ENCODE measurements at places on chromosomes 13 and 19.

GRCh38 chr13:24664726-24665409, 15.3 kb upstream of the ATP12A start:
- peak; percentile 79 for ATAC-seq

- peak; percentile 3 for ATAC-seq
Observed at GRCh38 chr19:7868326-7868670, 5.9 kb downstream of the PRR36 start.

DNA sequence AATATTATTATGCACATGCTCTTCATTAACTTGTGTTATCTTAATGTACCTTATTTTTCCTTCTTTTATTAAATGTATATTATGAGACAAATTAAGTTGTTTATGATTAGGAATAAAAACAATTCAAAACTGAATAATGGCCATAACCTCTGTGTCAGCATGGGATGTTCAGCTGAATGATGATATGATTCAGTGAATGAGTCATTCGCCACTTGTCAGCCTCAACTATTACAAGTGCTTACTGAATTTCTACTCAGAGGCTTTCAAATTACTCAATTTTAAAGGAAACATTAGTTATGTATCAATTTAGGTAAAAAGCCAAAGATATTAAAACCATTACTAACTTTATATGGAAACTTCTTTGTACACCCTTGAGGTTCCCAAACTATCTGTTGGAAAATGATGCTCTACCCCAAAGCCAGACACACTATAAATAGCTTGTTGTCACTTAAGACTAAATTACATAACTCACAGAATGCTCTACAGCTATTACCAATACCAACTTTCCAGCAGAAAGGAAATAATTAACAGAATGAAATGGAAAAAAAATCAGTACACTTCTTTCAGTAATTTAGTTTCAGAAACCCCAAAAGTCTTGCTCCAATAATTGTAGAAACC, 14.4 kb downstream of the LIG4 start:
- ATAC-seq, result no peak

GRCh38 chr19:1901940-1902404, 3.2 kb upstream of the ADAT3 start:
- no peak for ATAC-seq

- ATAC-seq, result peak; percentile 26
Observed at GRCh38 chr19:40687525-40688016, 2.9 kb downstream of the NUMBL start.

DNA sequence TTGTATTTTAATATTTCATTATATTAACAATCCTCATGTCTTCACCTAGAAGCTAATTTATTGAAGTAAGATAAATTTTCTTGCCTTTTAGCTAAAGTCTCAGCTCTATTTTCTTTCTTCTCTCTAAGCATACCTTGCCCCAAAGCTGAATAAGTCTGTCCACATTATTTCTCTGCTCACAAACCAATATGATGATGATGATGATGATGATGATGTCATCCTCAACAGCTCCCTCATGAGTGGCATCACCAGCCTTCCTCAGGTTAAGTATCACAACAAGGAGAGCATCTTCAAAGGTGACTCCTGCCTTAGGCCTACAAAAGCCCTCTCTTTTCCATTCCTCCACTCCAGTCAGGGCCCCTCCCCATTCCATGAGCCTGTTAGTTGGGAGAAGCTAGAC, 31.9 kb upstream of the ATP12A start:
- ATAC-seq, result no peak

- ATAC-seq, result no peak
Observed at GRCh38 chr13:26910754-26911465, 150.3 kb upstream of the GPR12 start.

DNA sequence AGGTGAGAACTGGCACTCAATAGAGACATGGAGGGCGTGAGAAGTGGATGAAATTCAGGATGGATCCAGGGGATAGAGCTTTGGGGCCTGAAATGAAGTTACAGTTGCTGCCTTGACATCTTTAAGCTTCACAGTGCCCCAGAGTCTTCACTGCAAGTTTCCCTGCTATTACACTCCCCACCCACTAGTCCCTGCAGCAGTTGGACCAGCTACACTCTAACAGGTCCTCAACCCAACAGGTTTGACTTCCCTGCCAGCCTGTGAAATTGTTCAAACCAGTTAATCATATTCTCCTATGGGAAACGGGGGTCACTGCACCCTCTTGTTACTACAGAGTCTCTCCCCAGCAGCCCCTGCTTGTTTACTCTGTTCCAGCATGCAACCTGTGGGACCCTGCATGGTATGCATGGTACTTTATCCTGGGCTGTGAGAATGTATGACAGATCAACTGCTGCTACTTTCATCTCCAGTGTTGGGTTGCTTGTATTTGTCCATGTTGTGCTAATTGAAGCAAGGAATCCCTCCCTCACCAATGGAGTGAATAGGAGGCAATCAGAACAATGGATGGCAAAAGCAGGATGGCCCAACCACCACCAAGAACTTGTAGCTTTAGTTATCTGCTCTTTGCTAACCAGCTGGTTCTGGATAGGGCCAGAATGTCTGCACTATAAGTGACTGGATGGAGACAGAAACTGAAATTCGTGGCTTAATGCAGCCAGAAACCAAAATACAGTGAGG, 314.2 kb downstream of the OLFM4 start:
- no peak for ATAC-seq

DNA sequence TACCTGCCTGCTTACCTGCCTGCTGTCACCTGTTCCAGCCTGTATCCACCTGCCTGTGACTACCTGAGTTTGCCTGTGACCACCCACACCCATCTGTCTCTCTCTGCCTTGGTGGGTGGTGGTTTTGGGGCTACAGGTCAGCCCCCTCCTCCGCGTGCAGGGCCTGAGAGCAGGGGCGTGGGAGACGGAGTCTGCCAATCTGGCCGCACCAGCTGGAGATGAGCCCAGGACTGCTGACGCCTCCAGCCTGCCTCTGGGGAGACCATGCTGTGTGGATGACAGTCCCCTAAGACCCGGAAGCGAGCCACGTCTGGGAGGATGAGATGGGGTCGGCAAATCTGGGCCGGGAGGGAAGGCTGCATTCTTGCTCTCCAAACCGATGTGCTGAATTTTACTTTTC, 15.9 kb upstream of the KCTD15 start:
- ATAC-seq, result no peak

DNA sequence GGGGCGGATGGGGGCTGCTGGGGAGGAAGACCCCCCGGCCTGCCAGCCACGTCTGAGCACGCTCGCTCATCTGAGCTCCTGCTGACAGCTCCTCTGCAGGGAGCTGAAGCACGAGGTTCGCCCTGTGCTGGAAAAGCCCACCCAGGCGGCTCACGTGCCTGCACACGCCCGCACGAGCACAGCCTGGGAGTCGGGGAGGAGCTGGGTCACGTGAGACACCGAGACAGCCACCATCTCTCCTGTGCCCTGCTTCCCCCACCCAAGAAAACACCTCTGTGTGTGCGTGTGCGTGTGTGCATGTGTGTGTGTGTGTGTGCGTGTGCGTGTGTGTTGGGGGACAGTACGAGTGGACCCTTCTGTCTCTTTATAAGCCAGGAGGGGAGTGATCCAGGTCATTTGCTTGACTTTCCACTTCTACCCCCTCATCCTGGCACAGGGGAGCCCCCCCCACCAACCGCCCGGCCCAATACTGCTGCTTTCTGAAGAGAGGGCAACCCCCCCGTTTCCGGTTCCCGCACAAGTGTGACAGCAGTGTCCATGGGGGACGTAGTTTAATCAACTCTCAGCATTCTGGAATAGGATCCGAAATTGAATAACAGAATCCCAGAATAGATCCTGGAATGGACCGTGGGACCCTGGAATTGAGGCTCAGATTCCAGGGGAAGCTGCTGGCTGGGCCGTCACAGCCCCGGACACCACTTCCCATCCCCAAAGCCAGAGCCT, 42.5 kb downstream of the CELF5 start:
- ATAC-seq, result no peak

- no peak for ATAC-seq
Observed at GRCh38 chr13:23668562-23668961, 98.3 kb downstream of the TNFRSF19 start.

- no peak for ATAC-seq
Observed at GRCh38 chr13:39451860-39452301, 151.1 kb downstream of the LHFPL6 start.

DNA sequence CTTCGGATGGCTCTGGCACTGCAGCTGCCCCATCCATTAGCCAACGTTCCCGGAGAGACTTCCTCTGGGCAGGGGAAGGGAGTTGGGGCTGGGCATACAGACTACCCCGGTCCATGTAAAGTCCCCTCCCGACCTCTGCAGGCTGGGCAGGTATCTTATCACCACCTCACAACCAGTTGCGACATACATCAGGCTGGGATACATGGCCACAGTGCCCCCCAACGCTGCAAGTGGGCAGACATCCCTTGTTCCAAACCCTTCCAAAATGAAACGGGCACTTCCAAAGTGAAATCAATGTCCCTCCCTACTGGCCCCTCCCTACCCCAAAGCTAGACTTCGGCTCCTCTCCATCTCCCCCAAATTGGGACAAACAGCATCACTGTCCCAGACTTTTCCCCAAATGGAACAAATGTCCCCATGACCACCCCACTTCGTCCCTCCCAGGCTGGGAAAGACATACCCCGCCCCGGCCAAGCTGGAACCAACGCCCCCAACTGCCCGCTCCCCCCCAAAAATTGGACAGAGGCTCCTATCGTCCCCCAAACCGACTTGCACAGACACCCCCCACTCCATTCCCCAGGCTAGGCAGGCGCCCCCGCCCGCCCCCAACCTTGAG, 5.0 kb downstream of the PALM3 start:
- ATAC-seq, result no peak

- ATAC-seq, result peak; percentile 92
Observed at GRCh38 chr13:72141855-72142519, 275.0 kb upstream of the DACH1 start.

Measured in esophagus mucosa (tissue), 1 donor.